ENCODE measurements at places on chromosomes 11 and 22.

- no peak for DNase-seq
These were observed 151.7 kb downstream of the UVRAG start for GRCh38 chr11:75966537-75967287.

DNA sequence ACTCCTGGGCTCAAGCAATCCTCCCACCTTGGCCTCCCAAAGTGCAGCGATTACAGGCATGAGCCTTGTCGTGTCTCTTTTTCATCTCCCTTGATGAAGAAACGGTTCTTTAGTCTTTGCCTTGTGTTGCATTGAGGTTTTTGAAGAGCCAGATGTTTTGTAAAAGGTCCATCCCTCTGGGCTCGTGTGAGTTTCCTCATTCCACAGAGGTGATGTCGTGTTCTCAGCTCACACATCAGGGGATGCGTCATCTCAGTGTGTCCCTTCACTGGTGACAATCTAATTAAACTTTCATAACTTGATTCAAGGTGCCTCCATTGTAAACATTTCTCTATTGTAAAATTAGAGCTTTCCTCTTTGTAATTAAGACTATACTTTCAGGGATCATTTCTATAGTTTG, 29.7 kb upstream of the TEF start:
- DNase-seq, result no peak

DNA sequence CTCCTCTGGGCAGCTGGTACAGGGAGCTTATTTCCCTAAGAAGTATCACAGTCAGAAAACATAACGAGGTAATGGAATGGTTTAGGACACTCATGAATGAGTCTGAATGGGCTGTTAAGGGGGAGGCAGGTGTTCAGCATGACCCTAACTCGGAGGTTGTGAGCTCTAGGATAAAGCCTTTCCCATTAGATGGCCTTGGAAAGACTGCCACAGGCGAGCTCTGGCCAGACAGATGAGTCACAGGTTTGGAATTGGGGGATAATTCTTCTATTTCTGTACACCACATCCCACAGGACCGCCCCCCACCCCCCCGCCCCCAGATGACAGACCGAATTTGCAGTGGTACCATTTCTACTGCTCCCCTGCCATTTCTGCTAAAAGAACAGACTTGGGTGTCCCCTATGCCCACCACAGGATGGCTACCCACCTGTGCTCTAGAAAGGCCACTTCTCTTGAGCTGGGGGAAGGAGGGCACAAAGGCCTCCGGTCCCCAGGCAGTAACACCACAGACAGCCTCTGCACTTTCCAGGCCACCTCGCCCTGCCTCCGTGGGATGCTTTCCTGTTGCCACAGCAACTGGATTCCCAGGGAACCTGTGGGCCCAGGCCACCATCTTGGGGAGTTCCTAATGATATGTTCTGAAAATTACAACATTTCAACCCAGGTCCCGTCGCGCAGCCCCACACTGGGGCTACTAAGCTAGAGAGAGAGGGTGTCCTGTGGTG, 76.7 kb downstream of the TRIM29 start:
- DNase-seq, result no peak

DNA sequence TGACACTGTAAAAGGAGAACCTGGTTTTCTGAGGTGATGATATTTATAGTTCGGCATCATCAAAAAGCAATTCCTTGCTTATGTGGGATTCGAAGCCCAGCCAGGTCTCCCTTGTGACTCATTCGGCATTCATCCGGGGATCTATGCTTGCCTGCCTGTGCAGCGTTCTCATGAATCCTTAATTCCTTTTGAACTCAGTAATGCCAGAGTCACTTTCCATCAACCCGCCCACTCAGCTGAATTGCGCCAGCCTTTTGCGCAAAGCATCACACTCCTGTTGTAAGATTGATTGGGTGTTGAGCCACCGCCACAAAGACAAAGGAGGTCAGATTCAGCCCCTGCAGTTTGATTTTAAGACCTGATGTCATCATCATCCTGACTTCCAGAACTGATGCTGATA, 128.6 kb downstream of the SLC17A6 start:
- DNase-seq, result no peak

DNA sequence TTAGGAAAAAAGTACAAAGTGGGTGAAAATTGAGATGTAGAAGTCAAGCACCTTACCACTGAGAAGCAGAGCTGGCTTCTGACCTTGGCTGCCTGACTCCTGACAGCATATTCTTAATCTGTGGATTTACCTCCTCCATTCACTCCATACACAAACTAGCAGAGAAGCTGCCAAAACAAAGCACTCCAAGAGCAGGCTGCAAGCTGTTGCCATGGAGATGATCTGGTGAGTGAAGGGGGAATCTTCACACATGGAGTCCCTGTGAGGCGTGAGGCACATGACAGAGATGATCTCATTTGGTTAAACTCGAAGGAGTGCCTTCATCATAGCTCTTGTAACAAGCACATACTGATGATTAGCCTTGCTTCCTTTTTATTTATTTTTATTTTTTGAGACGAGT, 16.1 kb downstream of the COMMD9 start:
- DNase-seq, result no peak

DNA sequence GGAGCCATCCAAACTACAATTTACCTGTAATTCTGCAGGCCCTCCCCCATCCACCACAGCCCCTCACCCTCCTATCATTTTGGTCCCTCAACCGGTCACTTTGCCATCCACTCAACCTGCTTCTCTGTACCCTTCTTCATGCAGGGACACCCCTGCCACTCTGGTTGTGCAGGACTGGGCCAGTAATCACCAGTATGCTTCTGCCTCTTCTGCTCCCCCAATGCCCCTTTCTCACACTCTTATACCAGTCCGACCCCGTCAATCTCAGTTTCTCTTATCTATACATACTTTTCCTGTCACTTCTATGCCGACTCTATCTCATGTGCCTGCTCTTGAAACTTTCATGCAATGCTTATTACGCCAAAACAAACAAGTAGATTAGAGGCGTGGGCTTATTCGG, 5.1 kb upstream of the COMT start:
- DNase-seq, result no peak

DNA sequence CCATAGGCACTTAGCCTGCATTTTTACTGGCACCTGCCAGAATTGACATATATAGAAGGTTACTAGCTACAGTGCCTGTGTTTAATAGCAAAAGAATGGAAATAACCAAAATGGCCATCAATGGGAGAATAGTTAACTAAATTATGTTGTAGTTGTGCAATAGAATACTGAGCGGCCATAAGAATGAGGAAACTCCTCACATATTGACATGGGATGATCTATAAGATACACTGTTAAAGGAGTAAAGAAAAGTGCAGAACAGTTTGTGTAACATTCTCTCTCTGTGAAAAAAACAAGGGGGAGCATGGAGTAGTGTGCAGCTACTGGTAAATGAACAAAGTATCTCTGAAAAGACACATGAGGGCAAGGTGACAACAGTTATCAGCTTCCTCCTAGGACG, 21.5 kb downstream of the ARAP1 start:
- no peak for DNase-seq

DNA sequence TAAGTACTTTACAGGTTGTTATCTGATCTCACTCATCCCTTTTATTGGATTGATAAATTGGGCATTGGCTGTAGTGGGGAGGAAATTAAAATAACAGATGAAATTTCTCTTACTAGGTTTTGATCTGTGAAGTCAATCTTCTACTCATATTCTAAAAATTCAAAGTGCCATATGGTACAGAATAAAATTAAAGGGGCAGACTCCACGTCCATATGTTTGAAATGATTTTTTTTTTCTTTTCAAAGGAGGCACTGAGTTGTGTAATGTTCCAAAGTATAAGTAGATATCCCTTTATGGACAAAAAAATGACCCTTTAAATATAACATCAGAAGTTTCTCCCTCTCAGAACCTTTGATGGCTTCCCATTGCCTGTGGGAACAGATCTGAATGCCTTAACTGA, 207.4 kb downstream of the DBX1 start:
- no peak for DNase-seq

DNA sequence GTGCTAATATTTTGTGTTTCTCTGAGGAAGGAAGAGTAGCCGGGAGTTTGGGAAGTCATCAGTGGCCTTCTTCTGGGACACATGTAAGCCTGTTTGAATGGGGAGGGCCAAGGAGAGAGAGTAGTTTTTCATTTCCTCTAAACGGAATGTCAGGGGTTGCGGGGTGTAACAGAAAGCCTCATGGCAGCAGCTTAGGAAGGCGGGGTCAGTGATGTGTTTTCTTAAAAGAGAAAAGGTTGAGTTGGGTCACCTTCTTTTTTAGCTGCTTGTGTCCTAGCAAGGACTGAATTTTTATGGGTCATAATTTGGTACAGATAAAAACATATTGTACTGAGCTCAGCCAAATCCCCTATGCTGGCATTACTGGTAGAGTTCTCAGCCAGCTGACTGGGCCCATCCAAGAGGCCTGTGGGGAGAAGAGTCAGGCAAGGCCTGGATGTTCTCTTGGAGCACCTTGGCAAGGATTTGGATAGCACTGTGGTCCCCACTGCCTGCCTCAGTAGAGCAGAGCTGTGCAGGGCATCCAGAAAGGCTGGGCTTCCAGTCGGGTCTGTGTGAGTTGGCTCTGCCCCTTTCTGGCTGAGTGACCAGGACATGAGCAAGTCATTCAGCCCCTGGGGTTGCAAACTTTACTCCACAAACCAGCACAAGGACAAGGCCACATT, 29.4 kb upstream of the NAV2 start:
- no peak for DNase-seq

DNA sequence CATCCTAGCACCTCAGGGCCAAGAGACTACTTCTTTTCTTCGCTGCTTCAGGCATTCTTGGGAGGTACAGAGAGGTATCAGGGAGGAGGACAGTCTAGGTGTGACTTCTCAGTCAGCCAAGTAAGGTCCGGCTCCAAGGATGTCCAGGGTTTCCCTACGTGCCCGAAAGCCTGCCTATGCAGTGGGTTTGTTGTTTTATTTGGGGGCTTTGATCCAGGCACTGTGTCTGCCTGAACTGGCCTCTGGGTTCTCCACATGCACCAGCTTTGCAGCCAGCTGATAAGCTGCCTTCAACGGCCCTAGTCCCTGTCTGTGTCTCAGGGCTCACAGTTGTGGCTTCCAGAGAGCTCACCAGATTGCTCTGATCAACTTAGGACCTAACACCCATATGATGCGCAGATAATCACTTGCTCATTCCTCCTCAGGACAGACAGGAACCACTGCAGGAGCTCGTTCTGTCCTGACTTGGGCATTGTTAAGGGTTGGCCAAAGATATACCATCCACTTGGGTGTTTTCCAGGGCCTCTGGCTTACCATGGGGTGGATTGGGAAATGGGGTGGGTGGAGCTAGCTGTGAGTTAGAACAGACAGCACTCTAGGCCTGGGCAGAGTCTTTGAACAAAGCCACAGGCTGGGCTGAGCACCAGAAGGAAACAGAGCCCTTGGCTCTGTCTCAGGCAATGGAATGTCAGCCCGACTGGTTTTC, 45.5 kb upstream of the CRYBB3 start:
- DNase-seq, result no peak

DNA sequence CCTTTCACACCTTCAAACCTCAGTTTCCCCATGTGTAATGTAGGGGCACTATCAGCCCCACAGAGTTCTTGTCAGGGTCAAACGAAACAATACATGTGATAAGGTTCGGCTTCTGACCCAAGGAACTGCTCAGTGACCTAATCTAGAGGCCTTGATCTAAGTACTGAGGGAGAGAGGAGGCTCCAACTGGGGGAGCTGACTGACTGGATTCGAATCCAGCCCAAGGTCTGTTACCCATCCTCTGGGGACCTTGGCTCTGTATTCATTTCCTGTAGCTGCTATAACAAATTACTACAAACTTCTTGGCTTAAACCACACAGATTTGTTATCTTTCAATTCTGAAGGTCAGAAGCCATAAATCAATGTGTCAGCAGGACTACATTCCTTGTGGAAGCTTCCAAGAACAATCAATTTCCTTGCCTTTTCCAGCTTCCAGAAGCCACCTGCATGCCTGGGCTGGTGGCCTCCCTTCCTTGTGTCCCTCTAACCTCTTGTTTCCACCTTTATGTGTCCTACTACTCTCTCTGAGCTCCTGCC, 10.7 kb upstream of the ANAPC15 start:
- no peak for DNase-seq

GRCh38 chr11:62004473-62004872, 37.0 kb upstream of the FTH1 start:
- DNase-seq, result no peak

DNA sequence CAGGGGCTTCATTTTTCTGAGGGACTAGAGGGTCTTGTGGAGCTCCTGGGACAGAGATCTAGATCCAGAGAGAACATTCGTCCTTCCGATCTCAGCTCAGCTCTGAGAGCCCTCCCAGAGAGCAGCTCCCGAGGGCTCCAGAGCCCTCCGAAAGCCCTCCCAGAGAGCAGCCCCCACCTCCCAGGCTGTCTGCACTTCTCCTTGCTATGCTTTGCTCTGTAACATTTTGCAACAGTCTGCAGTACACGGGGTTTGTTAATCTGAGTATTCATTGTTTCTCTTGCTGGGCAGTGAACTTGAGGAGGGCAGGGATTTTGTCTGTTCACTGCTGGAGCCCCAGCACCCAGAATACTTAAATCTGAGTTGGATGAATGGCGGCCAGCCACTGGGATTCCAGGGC, 2.6 kb downstream of the GGA1 start:
- DNase-seq, result no peak

DNA sequence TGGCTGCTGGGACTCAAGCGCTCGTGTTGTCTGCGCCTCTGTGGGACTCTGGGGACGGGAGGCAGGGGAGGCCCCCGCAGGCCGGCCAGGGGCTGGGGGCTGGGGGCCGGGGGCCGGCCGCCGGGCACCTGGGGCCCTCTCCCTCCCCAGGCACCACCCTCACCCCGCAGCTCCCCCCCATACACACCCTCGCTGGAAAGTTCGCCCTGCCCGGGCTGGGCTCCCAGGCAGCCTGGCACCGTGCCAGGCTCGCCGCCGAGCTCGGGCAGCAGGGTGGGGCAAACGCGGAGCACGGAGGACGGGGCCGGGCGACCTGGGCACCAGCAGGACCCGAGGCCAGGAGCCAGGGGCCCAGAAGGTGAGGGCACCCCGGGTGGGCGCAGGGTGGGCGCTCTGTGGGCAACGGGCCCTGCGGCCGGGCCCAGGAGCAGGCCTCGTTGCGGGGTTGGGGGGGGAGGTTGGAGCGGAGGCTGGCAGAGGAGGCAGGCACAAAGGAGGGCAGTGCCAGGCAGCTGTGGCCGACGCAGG, 76.7 kb upstream of the WNT7B start:
- DNase-seq, result no peak

- DNase-seq, result no peak
These were observed at the start of gene MS4A6E for GRCh38 chr11:60326955-60327354. Gene MS4A6E, plus strand, starts transcription at chr11:60327255. Its CDS starts 7,641 bp downstream, at chr11:60334896.

- DNase-seq, result no peak
These were observed 147.4 kb upstream of the SNX19 start for GRCh38 chr11:131063638-131064037.

- DNase-seq, result no peak
These were observed 170.4 kb upstream of the CTSC start for GRCh38 chr11:88507771-88508417.

DNA sequence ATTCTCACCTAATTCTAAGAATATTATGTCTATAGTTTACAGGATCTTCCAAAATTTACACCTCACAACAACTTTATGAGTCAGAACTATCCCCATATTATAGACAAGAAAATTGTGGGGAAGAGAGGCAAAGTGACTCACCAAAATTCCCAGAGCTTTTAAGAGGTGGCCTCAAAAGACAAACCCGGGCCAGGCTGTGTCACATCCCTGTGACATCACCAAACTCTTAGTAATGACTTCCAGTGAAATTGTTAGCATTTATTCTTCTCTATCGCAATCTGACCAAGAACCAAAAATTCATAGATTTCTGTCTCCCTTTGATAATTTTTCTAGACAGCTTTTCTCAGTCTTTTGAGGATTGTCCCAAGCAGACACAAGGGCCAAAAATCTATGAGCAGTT, 134.3 kb downstream of the SNX19 start:
- no peak for DNase-seq

Data from stimulated activated CD4-positive, alpha-beta T cell treated with anti-CD3 and anti-CD28 coated beads, Interleukin-1b, Interleukin-23, amount 100 ng/mL, for 1 hour (primary cell).